Activated naive CD8-positive, alpha-beta T cell treated with anti-CD3 and anti-CD28 coated beads for 36 hours (primary cell): ENCODE measurements at places on chromosomes 11 and 22. TPM values are rescaled to one million over a fixed set of nuclear protein-coding genes. Genes with fewer than 3 reads are reported as not detected.

DNA sequence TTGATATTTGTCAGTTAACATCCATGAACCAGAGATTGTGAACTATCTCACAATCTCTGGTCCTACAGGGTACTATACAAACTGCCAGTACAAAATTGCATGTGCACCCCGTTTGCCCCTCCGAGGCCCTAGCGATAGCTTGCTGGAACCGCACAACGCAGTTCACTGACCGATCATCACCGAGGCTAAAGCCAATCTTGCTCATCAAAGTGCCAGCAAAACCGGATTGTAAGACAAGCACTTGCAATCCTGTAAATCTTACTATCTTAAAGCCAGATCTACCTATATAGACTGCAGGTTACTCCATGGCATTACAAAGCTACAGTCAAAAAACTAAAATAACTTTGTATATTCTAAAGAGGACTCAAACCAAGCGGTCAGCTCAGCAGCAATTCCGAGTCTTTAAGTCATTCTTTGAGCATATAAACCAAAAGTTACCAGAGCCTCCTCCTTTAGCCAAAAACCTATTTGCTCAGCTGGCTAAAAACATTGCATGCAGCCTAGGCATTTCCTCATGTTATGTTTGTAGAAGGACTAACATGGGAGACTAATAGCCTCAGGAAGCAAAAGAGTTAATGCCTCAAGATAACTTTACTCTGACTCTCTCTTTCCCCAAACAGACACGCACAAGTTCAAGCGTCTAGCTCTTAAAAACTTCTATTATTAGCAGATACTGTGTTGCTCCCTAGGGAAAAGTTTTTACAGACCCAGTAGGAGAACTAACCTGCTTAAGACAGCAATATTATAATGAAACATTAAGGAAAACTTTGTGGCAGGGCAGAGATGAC lies 30.7 kb upstream of the CPT1A start:
- DNase-seq: no peak

- DNase-seq: peak; percentile 36
Observed at GRCh38 chr11:534396-535209, 773 bp downstream of the HRAS start.

- DNase-seq: no peak
Observed at GRCh38 chr22:44051358-44051757, 27.3 kb downstream of the PARVB start.

DNA sequence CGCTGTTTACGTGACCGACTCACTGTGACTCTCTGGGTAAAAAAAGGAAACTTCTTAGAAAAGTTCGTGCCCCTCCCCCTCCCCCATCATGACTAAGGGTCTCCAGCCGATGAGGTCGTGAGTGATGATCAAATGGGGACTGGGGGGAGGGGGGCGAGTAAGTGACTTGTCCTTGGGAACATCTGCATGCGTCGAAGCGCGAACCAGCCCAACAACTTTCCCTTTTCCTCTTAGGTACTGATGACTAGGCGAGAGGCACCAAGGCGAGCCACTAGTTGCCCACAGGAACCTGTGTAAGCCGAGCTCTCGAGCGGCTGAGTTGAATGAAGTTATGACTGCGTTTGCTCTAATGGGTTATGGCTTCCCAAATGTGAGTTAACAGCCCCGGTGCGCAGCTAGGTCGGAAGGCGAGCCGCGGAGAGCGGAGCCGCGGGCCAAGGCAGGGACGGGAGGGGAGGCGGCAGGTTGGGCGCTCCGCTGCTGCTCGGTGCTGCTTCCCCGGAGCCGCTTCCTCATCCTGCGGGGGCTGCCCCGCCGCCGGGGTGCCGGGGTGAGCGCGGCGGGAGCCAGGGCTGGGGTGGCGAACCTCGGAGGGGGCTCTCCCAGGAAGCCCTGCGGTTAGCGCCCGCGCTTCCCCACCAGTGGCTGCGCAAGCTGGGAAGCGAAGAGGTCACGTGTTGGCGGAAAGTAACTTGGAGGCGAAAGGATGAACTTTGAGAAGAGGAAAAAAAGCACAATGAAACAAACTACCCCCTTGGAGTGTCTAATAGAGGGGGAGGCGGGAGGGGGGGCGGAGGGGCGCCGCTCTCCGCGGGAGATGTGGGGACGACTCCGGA lies 22.1 kb upstream of the BDNF start:
- DNase-seq: no peak

DNA sequence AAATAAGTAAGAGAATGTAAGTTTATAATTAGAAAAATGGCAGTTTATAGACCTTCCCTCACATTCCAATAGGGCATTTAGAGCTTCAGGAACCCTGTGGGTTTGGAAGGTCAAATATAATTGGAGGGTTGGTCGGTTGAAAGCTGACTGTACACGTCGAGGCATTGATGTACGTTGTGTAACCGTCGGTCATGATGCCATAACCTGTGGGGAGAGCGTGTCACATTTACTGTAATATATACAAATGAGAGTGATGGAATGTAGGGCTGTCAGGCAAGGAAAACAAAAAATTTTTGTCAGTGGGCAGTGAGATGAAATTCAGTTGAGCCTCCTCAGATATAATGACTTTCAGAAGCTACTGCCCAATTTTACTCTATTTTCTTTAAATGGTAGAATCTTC lies 88.5 kb downstream of the ARL14EP start:
- no peak for DNase-seq

The CCDC116 gene
- 0.29 TPM for total RNA-seq

The FLRT1 gene
- total RNA-seq: not detected

GRCh38 chr11:115428306-115428705 lies 75.9 kb downstream of the CADM1 start:
- DNase-seq: no peak

The POTEH gene
- not detected for total RNA-seq

DNA sequence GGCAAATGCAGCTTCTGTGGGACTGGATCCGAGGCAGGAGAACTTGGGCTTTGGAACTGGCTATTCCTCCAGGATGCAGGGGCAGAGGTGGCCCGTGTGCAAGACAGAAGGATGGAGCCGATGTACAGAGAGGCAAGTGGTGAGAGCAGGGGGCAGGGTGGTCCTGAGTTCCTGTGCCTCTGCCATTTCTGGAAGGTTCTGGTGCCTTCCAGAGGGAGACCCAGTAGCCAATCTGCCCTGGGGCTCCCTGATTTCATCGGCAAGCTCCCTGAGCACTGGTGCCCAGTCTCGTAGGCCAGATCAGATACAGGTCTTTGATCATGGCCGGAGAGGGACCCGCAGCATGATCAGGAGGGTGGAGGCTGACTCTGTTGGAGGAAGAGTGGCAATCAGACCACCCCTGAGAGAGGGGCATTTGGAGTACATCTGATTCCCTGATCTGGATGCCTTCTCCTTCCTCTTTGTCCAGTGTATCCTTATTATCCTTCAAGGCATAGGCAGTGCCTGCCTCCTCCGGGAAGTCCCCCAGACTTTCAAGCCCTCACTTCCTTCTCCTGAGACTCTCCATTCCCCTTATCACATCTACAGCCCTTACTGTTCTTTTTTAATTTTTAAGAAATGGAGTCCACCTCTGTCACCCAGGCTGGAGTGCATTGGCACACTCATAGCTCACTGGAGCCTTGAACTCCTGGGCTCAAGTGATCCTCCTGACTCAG lies 9.7 kb downstream of the MRGPRD start:
- no peak for DNase-seq

- no peak for DNase-seq
Observed at GRCh38 chr11:20658135-20658534, 11.3 kb upstream of the NELL1 start.

DNA sequence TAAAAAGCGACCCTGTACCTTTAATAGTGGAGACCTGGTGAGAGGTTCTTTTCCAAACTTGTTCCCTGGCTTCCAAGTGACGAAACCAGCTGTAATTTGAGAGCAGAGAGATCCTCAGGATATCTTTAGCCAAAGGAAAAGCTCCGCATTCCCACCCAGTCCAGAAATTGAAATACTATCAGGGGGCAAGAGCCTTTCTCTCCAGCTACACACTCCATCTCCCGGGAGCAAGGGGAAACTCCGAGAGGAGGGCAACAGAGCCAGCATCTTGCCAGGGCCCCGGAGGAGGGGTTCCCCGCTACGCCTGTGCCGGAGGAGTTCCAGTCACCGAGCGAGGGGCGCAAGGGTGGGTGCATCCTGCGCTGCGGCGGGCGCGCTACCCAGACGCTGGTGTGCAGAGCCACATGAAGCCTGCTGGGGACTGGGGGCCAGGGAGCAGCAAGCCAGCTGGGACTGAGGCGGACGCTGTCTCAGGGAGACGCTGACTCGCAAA lies at the start of gene FIBIN:
FIBIN (plus strand) TSS at position 148 of the 493 bp plus-strand sequence. CDS start 415 bp downstream, outside the sequence.
- no peak for DNase-seq

- DNase-seq: no peak
Observed at GRCh38 chr22:48941033-48941902, 886.4 kb downstream of the BRD1 start.

- no peak for DNase-seq
Observed at GRCh38 chr11:92449222-92449621, 224.6 kb downstream of the FAT3 start.

DNA sequence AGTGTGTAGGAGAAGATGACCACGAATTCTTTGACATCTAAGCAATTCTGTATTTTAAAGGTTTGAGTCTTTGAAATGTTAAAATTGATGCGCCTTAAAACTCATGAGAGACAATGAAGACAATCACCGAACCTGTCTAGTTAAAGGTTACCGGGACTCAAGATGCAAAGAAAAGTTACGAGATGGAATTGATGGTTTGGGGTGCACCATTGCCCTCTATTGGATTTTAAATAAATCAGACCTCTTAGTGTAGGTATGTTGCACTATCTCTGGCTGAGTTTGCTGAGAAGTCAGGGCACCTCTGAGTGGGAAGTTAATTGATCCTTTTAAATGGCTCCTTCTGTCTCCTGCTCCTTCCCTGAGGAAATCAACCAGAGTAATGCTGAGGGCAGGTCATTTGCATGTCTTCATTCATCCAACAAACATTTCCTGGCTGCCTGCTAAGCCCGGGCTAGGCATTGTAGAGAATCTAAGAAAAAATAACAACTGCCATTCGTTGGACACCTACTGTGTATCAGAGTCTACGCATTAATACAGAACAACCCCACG lies 19.4 kb upstream of the TMA7B start:
- no peak for DNase-seq

DNA sequence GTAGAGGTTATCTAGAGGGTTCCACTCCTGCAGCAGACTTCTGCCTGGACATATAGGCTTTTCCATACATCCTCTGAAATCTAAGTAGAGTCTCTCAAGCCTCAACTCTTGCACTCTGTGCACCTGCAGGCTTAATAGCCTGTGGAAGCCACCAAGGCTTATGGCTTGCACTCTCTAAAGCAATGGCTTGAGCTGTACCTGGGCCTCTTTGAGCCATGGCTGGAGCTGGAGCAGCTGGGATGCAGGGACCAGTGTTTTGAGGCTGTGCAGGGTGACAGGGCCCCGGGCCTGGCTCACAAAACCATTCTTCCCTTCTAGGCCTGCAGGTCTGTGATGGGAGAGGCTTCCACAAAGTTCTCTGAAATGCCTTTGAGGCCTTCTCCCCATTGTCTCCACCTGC lies 2.9 kb upstream of the NXPE4 start:
- DNase-seq: no peak

GRCh38 chr11:35950082-35950481 lies 6.2 kb downstream of the LDLRAD3 start:
- DNase-seq: no peak

The SCO2 gene
- total RNA-seq: 5.0 TPM
